ENCODE measurements at places on chromosomes 6 and 20. TPM values are rescaled to one million over a fixed set of nuclear protein-coding genes. Genes with fewer than 3 reads are reported as not detected.

DNA sequence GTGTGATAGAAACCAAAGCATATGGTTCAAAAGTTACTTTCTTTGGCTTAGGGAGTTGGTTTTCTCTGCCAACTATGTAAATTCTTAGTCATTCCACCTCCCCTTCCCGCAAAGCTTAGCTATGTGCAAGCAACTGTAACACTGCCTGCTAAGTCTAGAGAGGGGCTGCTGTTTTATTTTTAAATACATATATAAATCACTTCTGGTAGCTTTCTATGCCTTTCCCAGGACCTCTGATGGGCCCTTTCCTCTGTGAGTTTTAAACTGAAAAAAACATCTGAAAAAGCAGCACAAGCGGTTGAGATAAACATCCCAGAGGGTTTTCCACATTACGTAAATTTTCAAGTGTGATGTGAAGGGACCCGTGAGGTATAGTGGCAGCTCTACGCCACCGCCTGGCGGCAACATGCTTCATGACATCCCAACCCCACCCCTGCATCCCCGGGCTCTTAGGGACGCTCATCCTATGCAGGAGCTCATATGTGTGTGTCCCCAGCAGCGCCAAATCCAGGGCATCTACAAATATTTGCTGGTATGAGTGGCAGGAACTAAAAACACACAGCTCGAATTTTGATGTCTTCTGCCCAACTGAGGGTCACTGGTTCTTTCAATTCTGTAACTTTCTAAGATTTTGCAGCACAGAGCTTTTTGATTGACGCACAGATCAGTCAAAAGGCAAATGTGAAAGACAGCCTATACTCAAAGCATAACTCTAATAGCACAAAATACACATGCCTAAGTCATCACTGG, 12.7 kb downstream of the SAYSD1 start:
- peak; percentile 36 for DNase-seq

Gene NEU1
- 31.8 TPM for total RNA-seq

- peak; percentile 87 for DNase-seq
Observed at GRCh38 chr20:35994994-35995453, 26.6 kb downstream of the CNBD2 start.

DNA sequence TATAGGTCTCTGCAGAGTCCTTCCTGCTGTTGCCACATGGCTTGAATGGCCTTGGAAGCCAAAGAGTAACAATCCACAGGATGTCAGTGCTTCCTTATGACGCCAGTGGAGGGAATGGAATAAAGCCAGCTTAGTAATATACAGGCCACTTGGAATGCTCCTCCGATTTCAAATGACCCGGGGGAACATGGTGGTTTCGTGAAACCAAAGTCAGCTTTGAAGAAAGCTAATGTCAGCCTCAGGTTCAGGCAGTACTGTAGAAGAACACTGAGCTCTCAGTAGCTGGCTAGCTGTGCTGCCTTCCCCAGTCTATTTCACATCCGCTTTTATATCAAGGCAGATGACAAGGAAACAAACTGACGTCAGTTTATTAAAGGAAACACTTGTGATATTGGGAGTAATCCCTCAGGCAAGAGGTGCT, 189.1 kb downstream of the DTNBP1 start:
- peak; percentile 40 for DNase-seq

GRCh38 chr6:107657755-107658461, 166.2 kb downstream of the SCML4 start:
- peak; percentile 67 for DNase-seq

Gene HLA-DRB5
- total RNA-seq: 27.1 TPM

Gene SALL4
- 0.09 TPM for total RNA-seq
